ENCODE measurements at places on chromosomes 3 and 15.
A peak's percentile ranks its signal among the peaks of the same experiment; 100 is the strongest.

GRCh38 chr3:140338916-140339315, 338.9 kb upstream of the TRIM42 start:
- no peak for DNase-seq

GRCh38 chr3:19702416-19703078, 231.5 kb downstream of the EFHB start:
- no peak for DNase-seq

GRCh38 chr3:131047582-131047981, 20.9 kb downstream of the NEK11 start:
- peak; percentile 57 for DNase-seq

DNA sequence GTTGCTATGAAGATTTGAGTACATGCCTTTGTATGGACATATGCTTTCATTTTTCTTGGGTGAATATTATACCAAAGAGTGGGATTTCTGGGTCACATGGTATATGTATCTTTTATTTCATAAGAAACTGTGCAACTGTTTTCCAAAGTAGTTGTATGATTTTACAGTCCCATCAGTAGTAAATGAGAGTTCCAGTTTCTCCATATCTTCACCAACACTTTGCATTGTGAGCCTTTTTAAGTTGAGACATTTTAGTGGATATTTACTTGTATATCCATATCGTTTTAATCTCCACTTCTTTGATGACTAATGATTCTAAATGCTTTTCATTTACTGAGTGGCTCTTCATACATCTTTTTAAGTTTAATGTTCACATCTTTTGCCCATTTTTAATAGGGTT, 20.3 kb downstream of the MEF2A start:
- DNase-seq: no peak

DNA sequence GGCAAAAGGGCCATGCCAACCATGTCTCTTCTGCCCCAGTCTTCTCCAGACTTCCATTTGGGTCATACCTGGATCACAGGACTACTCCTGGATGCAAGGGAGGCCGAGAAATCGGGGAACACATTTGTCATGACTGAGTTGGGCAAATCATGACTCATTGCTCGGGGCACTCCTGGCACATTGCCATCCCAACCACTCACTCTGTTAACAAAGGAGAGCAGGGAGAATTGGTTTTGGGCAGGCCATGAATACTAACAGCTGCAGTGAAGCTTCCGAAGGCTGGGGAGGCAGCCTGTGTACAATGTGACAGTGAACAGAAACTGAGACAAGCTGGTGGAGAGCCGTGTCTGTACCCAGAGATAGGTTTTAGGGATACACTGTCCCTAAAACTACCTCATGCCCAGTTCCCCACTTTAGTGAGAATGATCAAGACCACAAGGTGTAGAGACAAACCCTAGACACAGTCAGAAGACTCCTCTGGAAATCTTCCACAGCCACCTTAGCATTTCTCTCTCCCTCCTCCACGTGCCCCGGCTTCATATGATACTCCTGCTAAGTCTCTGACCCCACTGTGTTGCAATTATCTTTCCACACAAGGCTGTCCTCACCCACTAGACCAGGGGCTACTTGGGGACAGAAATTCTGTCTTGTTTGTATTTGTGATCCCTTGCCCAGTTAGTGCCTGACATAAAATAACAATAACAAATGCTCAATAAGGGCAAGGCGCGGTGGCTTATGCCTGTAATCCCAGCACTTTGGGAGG, 10.5 kb upstream of the BUB1B start:
- DNase-seq: no peak

- DNase-seq: no peak
Observed at GRCh38 chr3:9194509-9195184, 54.8 kb downstream of the SRGAP3 start.

- DNase-seq: no peak
Observed at GRCh38 chr3:60325610-60326170, 925.6 kb downstream of the FHIT start.

GRCh38 chr15:98163319-98164045, 203.0 kb downstream of the ARRDC4 start:
- DNase-seq: no peak

GRCh38 chr3:64344721-64345207, 119.5 kb upstream of the PRICKLE2 start:
- peak; percentile 75 for DNase-seq

Measured in H1 (cell line).